Activated gamma-delta T cell (primary cell): ENCODE measurements at places on chromosomes 7 and 10.

DNA sequence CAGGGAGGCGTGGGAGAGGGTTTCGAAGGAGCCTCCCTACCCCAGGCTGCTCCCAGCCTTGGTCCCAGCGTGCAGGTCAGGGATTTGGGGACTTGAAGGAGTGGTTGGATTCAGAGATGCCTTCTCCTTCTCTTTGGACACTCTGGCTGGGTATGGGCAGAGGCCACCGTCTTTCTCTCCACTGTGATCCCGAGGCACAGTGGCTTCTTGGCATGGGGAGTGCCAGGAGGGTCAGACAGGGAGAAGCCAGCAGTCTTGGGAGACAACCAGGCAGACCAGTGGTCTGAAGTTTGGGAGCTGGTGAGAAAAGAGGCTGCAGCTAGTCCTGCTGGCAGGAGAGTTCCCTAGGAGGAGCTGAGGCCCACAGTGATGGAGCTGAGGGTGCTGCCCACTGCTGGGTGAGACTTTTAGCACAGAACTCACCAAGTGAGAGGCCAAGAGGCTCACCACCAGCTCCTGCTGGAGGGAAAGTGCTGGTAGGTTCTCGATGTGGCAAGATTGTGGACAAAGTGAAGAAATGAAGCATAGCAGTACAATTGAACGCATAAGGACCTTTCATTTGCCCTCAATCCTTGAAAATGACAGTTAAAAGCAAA lies 35.2 kb upstream of the WDFY4 start:
- DNase-seq = no peak

DNA sequence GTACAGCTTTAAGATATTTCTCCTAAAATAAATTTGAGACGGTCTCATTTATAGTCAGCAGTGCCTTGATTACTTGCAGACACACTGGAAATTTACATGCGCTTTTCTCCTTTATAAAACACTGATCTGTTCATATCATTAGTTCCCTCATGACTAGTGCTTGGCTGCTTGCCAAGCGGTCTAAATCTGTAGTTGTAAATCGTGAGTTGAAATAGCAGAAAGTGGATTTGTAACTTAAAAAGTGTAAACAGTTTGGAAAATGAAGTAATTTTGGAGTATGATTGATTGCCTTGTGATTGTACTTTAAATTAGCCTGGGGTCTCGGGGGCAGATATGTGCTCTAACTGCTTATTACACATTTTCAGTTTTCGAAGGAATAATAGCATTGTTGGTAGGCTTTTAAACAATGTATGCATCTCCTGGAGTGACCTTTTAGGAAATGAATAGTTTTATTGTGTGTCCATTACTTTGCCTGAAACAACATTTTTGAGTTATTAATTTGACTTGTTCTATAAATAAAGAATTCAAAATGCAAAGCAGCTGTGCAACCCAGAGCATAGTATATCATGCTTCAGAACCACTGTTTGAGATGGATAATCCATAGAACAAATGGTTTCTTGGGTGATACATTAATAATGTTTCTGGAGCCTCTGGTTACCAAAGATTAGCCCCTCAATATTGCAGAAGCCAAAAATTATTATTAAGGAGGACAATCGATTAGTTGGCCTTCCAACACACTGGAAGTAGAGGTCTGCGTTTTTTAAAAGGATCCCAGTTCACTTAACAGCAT lies 73.3 kb downstream of the ARID5B start:
- DNase-seq = no peak

GRCh38 chr10:18456984-18457383 lies 194.4 kb downstream of the NSUN6 start:
- no peak for DNase-seq

DNA sequence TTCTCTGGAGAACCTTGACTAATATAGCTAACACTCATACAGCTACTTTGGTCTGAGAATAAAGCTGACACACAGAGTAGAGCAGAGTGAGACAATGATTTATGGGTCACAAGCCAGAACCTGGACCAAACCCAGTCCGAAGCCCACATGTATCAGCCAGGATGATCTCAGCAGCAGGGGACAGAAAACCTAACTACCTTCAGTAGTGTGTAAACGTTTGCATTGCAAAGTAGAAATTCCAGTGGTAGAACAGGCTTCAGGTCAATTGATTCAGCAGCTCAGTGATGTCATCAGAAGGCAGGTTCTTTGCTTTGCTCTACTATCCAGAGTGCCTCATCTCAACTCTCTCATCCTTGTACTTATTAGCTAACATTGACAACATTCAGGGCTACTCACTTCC lies 62.5 kb upstream of the PALS2 start:
- no peak for DNase-seq

DNA sequence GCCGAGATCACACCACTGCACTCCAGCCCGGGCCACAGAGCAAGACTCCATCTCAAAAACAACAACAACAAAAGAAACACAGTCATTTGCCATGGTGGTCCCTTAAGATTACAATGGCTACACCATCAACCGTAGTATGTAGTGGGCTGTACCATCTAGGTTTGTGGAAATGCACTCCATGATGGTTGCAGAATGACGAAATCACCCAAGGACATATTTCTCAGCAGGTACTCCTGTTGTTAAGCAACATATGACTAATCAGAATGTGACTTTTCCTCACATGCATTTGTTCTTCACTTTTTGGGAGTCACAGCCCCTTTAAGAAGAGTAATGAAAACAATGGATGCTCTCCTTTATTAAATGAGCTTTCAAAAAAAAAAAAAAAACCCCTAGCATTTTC lies 11.0 kb downstream of the SVIL start:
- DNase-seq = no peak

DNA sequence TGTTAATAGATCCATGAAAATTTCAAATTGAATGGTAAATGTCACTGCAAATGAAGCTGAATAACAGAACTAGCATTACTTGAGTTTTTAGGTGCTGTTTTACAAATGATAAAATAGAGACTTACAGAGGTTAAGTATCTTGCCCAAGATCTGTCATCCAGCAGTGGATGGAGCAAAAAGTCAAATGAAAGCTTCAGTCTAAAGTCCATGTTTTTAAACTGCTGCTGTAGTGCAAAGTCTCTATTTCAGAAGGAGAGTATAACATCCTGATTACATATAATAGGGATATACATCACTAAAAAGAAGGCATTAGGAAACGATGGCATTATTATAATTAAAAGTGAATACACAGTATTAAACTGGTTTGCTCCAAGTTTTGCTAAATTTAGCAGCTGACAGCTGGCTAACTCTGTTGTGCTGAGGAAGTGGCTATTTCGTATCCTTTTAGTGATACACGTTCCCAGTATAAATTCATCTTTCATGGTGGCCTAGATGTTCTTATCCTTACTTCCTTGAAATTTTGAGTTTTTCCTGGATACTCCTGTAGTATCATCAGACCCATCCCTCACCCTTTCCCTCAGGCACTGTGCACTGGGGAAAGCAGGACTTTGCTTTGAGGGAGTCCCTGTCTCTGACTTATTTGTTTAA lies 603.2 kb downstream of the MAGI2 start:
- DNase-seq = no peak

- no peak for DNase-seq
These were observed 92.1 kb downstream of the CABCOCO1 start for GRCh38 chr10:61754587-61755550.

DNA sequence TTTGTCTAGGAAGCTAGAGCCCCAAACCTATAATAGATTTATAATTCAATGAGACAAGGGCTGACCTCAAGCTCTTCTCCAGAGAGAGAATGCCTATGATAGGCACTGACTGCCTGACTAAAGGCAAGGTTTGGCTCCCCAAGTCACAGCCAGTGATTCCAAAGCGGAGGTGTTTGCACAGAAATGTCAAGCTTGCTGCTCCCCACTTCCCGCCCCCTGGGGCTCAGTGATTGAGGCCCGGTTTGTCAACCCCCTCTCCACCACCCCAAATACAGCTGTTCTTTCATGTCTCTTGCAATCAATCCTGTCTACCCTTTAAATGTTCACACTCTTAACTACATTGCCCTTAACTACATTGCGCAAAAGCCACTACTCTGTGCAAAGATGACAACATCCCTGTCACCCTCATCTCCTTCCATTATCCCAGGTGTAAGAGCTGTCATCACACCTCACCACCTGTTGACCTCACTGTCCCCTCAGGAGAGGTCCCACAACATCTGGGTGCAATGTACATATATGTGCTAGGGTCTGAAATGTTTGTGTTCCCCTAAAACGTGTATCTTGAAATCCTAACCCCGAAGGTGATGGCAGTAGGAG lies 58.0 kb downstream of the NUDCD3 start:
- no peak for DNase-seq

DNA sequence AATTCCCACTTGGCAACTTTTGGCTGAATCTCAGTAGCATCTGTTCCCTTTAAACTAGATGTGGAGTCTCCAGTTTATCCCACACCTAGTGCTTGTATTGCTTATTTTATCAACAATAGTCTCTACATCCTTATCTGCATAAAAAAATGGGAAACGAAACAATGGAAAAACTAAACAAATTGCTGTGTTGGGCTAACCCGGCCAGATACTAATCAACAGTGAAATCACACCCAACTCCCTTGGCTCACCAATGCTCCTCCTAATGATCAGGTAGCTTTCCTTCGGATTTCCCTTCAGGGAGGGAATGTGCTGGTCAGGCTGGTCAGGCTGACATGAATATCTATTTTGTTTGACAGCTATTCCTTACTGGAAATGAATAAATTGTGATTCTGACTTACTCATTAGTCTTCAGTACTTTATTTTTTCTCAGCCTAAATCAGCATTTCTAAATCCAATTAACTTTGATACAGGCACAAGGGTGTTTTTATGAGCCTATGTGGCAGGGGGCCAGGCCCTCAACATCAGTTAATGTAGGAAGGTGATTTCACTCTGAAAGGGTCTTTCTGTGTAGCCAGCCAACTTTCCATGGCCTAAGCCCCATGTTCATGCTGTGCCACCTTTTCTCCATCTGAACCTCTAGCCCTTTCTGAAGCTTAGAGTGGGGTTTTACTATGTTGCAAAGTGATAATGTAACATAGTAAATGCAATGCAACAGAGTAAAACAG lies 170.5 kb upstream of the NPSR1 start:
- DNase-seq = no peak

DNA sequence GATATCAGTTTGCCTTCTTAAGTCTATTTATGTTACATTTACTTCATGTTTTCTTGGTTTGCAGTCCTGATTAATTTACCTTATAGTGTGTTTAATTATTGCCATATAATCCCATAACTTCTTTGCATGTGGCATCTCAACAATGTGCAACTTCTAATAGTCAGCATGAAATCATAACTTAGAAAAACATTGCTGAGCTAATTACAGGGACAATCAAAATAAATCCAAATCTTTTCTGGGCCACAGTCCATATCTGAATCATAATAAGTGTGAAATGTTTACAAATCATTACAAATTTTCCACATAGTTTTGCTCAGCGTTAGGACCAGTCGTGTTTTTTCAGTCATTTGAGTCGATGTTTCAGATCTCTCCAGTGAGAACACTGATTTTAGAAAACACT lies 29.1 kb upstream of the CABCOCO1 start:
- no peak for DNase-seq

- DNase-seq = no peak
These were observed 28.0 kb downstream of the STARD3NL start for GRCh38 chr7:38206071-38206470.

GRCh38 chr7:30474893-30475292 lies 3.7 kb downstream of the NOD1 start:
- DNase-seq = no peak

DNA sequence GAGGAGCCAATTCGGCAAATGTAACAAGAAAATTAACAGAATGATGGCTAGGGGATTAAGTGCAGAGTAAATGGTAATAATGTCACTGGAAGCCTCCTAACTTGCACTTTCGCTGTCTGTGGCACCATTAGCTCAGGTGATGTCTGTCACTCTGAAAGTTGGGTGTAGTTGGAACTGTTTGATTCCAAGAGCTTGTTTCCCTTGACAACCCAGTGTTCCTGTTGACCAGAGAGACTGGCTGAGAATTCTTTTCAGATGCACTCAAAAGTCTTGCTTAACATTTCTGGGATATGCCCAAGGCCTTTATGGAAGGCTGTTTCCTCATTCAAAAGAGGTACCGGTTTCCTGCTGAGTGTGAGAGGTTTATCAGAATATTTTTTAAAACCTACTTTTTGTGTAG lies 49.6 kb downstream of the PLPP4 start:
- DNase-seq = no peak

GRCh38 chr7:102181517-102181916 lies 105.2 kb upstream of the SH2B2 start:
- DNase-seq = no peak

GRCh38 chr7:101733713-101734475 lies 83.5 kb upstream of the CUX1 start:
- no peak for DNase-seq

DNA sequence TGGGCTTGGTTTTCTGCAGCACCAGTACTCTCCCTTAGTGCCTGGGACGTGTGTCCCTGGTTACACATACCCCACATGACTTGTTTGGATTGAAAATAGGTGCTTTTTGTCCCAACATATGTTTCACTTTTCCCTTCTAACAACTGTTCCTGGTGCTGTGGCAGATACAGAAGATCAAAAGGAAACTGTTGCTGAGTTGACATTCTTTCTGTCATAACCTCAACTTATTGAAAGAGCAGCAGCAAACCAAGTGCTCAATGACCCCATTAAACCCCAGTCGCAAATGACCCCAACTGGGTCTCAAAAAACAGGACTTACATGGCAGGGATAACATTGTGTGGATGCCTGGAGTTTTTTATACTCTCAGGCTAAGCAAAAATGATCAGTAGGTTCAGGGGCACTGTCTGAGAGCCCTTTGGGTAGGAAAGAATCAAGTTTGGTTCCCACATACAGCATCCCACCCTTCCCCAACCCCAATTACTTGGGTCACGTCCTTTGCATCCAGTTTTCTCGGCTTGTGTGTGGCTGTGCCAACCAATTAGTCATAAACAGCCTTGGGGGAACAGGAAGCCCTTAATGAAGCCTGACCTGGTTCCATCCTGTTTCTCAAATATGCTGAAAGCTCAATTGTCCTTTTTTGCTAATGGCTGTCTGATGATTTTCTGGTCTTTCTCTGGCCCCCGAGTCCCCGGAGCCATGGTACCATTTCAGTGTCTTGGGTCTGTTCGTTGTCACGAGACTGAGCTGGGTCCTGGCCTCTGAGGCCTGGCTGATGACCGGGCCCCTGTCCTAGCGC lies 4.9 kb downstream of the HKDC1 start:
- no peak for DNase-seq

DNA sequence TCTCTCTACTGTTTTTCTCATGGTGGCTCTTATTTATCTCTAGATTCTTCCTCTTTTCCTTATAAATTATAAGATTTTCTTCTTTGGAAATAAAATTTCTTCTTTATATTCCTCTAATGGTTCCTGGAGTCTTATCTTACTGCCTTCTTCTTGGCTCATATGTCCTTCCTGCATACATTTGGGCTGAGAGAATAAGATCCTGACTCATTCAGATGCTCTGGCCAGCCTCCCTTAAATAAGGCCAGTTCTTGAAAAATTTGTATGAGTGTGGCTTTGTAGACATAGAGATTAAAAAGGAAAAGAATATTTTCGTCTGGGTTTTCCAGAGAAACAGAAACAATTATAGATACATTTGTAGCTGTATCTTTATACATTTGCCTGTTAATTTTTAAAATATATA lies 411.3 kb downstream of the KIF20B start:
- DNase-seq = no peak

GRCh38 chr7:82348251-82348650 lies 95.3 kb downstream of the CACNA2D1 start:
- DNase-seq = no peak
